ENCODE measurements at places on chromosomes 6 and 20.
A peak's percentile ranks its signal among the peaks of the same experiment; 100 is the strongest.

GRCh38 chr20:53413186-53413631 is 180.4 kb downstream of the ZNF217 start:
- peak; percentile 62 for DNase-seq

DNA sequence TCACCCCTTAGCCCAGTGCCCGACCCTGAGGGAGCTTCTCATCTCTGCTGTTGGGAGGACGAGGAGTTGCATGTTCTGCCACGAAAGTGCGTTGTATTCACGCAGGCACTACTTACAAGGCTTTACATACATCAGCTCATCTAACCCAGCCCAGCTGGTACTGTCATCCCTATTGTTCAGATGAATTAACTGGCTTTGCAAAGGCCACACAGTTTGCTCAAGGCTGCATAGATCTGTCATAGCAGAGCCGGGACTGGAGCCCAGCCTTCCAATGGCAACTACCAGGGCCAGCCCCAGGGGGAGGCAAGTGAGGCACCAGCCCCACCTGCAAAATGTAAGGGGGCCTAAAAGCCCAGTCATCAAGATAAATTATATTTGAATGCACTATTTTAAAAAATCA is 257.6 kb downstream of the NFATC2 start:
- DNase-seq = no peak

DNA sequence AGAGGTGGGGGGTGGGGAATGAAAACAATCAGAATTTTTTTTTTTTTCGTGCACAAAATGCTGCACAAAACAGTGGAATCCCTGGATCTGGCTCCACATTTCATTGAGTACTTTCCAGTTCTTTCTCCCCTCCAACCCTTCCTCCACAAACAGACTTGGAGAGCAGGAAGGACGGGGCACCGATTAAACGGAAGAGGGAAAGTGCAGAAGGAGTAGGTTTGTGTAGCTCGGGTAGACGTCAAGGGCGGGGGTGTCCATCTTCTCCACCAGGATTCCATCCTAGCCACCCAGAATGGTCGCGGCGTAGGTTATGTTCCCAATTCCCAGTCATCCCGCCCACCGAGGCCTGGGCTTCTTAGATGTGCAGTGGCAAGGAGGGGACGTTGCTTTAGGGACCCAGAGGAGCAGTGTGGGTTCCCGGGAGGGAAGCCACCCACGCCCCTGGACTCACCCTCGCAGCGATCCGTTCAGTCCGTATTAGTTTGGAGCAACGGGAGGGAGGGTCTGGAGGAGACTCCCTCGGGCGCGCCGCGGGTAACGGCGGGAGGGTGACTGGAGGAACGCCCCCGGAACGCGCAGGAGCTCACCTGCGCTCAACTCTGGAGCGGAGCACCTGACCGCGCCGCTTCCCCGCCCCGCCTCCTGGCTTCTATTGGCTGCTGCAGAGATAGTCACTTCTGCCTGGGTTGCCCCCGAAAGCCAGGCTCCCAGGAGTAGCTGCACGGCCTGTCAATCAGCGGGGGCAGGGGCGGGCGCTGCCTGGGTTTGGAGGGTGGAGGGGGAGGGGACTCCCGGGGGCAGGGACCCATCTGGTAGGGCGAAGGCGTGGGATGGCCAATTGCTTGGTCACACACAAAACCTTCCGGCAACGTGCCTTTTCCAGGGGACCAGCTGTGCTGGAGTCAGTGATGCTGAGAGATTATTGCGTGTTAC is at the start of gene ENPP5:
Gene ENPP5 (minus strand): TSS at position 624 of the 933 bp plus-strand sequence. CDS start 2,718 bp downstream, outside the sequence.
- DNase-seq = peak; percentile 70

GRCh38 chr20:48180024-48180423 is 394.7 kb upstream of the SULF2 start:
- DNase-seq = no peak

- no peak for DNase-seq
Measured at GRCh38 chr6:44400572-44400971, 13.1 kb downstream of the CDC5L start.

Data from CD4-positive, alpha-beta T cell treated with Interleukin-15 for 1 hour (primary cell).